ENCODE measurements at places on chromosomes 16 and 17.

DNA sequence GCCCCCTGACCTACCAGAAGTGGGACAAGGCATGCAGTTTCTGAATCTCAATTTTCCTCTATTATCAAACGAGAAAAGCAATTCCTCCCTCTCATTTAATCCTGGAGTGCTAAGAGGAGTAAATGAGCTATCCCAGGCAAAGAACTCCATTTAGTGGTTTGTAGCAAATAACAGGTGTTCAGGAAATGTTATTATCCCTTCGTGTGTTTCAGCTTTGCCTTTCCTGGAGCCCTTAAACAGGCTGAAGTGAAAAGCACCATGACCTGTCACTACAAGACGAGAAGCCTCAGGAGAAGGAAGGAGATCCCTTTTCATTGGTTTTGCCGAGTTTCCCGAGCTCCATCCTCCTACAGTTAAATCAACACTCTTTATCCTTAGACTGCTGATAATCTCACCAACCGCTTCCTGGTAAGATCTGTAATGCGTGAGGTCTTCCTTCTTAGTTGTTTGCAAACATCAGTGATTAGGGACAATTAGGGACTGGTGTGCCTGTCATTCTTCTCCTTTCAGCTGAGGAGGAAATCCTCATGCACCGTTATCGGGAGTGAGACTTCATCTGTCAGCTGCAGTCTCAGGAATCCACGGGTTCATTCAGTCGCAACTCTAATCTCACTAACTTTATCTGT lies 30.8 kb upstream of the MYOCD start:
- no peak for DNase-seq

DNA sequence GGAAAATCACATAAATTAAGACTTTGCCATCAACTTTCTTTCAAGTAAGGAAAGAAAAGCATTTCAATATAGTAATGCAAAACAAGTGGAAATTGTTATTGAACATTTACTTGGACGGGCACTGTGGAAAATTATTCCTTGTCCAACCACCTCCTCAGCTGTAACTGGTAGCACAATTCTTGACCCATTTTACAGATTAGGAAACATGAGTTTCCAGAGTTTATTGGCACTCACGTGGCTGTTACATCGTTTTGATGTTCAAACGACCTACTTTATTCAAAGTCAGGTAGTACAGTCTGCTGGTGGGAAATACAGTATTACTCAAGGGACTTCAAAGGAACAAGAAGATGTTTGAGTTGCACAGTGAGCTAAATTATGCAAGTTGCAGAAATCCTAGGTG lies 866 bp upstream of the PCTP start:
- no peak for DNase-seq

DNA sequence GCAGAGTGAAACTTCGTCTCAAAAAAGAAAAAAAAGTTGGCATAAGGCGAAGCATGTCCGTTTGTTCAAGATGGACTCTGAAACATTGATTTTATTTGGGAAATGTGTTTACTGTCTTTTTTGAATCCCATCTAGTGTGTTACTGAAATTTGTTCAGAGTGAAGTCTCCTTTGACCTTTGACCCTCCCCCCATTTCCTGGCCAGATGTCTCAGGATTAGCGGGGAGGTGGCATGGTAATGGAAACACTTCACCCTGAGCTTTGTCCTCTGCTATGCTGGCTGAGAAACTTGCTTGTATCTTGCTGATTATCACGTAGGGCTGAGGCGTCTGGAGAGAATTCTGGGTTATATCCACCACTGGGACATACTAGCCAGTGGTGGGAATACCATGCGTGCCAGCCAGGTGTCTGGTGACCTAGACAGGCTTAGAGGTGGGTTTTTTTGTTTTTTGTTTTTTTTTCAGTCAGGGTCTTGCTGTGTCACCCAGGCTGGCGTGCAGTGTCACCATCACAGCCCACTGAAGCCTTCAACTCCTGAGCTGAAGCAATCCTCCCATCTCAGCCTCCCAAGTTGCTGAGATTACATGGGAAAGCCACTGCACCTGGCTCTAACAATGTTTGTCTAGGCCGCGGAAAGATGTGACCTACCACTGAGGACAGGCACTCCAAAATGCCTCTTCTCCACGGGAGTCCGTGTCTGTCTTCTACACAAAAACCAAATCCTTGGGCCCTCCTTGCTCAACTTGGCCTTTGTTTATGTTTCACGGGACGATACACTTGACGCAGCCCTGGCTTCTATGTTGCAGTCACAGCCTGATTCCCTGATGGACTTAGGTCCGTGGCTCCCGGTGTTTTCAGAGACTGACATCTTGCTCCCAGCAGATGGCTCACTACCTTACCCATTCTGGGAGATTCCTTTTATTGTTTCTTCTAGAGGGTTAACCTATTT lies 6.6 kb upstream of the GALK1 start:
- no peak for DNase-seq

GRCh38 chr17:6069539-6070429 lies at the start of gene WSCD1:
WSCD1 (plus strand) TSS chr17:6070379; CDS start chr17:6080659, 10,280 bp downstream.
- DNase-seq: no peak

DNA sequence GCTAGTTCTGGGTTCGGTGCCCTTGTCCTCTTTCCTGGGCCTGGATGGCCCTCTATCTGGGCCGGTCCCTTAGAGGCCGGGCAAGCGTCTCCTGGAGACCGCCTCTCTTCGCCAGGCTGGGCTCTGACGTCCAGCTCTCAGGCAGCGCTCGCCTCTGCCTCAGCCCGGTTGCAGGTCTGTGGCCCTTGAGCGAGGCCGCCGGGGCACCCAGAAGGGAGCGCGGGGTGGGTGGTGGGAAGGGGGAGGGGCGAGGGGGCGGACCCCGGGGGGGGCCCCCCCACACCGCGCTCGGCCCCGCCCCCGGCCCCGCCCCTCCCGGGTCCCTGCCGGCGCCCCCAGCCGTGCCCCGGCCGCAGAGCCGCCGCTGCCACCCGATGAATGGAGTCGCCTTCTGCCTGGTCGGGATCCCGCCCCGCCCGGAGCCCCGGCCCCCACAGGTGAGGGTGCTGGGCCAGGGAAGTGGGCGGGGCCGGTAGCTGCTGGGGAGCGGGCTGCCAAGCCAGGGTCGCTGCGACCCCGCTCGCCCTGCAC lies at the start of gene ARHGAP23:
TSS of gene ARHGAP23 (plus strand) at position 353 of the 531 bp plus-strand sequence. CDS start at position 375, 22 bp downstream.
- DNase-seq: no peak

DNA sequence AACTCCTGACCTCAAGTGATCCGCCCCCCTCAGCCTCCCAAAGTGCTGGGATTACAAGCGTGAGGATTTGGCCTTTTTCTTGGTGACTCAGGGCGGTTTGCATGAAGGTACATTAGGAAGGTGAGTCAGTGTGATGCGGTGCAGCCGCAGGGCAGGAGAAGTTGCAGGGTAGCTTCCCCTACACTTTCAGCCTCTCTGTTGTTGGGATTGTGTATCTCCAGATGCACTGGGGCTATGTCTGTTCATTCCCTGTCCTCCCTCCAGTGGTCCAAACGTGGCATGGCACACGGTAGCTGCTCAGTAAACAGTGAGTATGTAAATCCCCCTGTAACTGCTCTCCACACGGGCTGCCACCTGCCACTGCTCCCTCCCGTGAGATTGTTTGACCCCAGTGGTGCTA lies 109.1 kb upstream of the CDC42EP4 start:
- DNase-seq: no peak

DNA sequence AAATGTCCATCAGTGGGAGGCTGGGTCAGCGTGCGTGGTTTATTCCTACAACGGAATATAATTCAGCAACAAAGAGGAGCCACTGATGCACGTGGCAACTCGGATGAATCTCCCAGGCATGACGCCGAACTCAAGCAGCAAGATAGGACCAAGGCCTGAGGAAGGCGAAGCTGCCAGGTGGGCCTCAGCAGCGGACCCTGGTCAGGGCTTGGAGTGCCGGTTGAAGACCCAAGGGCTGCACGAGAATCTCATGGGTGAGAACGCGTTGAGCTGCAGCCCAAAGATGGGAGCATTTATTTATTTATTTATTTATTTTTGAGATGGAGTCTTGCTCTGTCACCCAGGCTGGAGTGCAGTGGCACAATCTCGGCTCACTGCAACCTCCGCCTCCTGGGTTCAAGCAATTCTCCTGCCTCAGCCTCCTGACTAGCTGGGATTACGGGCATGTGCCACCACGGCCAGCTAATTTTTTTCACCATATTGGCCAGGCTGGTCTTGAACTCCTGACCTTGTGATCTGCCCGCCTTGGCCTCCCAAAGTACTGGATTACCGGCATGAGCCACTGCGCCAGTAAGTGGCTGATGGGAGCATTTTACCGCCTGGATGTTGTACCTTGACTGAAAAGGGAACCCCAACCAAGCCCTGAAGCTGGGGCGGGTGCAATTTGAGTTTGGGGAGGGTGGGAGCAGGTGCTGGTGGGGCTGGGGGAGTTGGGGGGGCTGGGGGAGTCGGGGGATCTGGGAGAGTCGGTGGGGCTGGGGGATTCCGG lies 18.1 kb upstream of the BAHCC1 start:
- DNase-seq: no peak

DNA sequence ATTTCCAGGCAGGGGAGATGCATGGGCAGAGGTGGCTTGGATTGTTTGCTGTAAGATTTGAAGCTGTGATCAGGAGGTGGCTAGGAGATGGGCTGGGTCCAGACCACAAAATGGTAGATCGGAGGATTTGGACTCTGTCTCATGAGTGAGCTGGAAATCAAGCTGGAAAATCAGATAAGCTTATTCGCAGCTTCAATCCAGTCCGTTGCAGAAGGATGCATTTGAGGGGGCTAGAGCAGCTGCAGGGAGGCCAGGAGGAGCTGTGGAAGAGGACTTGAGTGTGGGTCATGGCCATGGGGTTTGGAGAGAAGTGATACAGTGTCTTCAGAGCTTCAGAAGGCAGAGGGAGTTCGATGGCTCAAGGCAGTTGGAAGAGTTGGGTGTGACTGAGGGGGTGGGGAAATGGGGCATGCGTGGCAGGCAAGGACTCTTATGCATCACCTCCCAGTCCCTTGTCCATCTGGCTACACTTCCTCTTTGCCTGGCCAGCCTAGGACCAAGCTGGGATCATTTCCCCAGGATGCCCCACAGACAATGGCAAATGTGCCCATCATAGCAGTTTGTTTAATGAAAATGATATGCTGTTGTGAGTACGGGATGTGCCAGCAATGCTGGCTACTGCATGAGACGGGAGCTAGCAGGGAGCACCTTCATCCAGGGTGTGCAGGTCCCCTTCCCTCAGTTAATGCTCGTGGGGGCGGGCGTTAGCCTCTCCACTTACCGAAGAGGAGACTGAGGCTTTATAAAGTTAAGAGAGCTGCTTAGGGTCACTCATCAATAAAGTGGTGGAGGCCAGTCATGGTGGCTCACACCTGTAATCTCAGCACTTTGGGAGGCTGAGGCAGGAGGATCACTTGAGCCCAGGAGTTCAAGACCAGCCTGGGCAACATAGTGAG lies 20.6 kb downstream of the QPRT start:
- no peak for DNase-seq

DNA sequence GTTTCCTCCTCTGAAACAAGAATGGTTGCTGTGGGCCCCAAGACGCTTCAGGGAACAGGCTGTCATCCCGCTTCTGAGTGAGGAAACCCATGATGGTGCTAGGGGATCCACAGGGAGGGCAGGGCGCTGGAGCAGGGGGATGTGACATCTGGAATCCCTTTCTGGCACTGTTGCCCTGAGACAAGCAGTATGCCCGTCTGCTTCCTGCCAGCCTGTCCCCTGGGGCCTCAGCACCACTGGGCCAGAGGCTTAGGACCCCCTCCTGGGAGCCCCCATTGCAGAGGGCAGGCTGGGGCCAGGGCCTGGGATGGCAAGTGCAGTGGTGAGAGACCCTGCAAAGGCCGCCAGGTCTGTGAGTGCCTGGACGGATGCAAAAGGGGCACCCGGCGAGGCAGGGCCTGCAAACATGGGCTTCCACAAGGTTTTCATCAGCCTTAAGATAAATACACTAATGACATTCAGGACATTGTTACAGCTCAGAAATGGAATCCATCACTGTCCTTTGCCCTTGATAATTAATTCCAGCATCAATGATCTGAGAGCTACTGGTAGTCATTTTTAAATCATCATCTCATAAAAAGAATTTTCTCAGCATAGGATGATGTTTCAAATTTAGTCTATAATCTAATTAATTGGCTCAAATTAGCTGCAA lies 51.6 kb downstream of the PRMT7 start:
- no peak for DNase-seq

GRCh38 chr17:82524540-82524939 lies 5.0 kb downstream of the FOXK2 start:
- no peak for DNase-seq

- no peak for DNase-seq
Observed at GRCh38 chr17:49992191-49992932, 2.7 kb downstream of the DLX3 start.
